ENCODE measurements at places on chromosomes 12 and 14.

DNA sequence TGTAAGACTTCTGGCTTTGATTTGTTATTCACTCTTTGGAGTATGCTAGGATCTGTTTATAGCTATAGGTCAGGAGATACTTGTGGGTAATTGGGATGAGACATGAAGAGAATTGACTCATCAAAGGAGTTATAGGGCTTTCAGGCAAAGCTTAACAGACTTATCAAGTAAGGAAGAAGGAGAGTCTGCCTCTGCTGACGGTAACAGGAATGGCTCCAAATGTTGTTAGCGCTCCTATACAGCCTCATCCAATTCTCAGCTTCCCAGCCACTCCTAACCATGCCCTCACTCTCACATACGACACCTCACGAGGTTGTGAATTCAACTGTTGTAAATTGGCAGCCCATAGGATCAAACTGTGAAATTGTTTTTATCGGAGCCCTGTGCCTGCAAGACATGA lies 140.5 kb downstream of the KCNA5 start:
- no peak for DNase-seq

DNA sequence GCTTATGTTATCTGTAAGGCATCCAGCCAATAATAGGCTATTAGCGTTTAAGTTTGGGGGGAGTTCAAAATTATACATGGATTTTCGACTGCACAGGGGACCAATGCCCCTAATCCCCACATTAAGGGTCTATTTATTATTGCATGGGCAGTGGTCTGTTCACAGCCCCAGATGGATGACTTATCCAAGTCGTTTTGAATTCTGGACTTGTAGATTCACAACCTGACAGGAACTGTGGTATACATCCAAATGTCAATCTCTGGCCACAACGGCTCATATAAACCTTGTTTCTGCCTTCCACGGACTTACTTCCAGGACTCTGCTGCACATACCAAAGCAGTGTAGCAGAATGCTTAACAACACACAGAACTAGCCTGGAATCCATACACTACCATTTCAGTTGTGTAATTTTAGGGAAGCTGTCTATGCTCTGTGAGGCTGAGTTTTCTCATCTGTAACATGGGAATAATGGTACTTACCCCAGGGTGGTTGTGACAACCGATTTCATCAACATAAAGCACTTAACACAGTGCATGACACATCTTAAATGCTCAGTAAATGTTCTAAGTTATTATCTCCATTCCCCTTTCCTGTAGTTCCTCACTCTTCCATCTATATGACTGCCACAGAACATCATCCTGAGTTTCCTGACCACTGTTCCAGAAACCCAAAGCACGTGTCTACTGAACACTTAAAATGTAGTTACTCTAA lies 3.7 kb downstream of the DDX24 start:
- no peak for DNase-seq

- DNase-seq = no peak
Measured at GRCh38 chr12:52225752-52226151, 7.3 kb upstream of the KRT7 start.

DNA sequence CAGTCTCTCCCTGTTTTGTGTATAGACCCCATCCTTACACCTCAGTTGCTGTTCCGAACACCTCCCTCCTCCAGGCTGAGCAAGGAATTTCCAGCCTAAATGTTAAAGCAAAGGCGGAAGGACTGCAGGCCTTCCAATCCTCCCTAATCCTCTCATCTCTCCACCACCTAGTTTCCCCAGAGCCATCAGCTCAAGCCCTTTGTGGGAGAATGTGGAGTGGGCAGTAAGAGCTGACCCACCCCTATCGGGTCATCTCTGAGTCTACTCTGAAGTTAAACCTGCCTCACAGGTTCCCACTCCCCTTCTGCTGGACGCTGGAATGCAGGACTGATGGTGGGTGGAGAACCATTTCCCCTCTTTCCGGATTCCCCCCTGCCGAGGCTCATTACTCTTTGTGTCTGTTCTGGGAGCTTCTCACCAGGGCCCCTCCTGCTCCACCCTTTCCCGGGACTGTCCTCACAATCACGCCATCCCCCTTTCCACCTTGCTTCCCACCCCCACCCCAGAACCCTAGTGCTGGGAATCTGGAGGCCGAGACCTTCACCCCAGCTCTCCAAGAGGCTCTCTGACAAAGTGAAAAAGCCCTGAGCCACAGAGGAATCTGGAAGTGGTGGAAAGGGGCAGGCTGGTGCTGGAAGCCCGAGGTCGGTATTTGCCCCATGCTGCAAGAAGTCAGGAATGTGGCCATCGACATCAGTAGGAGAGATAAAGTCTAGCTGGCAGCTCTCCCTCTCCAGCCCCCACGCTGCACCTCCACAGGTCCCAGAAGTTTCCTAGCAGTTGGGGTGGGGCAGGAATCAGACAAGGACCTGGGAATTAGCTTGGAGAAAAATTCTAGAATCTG lies 3.3 kb upstream of the KRT18 start:
- no peak for DNase-seq

GRCh38 chr14:31402764-31403439 lies 17.4 kb downstream of the HEATR5A start:
- DNase-seq = no peak

- DNase-seq = no peak
Measured at GRCh38 chr12:10151621-10152020, 20.3 kb downstream of the OLR1 start.

- no peak for DNase-seq
Measured at GRCh38 chr12:11209113-11209512, 22.4 kb upstream of the TAS2R42 start.

DNA sequence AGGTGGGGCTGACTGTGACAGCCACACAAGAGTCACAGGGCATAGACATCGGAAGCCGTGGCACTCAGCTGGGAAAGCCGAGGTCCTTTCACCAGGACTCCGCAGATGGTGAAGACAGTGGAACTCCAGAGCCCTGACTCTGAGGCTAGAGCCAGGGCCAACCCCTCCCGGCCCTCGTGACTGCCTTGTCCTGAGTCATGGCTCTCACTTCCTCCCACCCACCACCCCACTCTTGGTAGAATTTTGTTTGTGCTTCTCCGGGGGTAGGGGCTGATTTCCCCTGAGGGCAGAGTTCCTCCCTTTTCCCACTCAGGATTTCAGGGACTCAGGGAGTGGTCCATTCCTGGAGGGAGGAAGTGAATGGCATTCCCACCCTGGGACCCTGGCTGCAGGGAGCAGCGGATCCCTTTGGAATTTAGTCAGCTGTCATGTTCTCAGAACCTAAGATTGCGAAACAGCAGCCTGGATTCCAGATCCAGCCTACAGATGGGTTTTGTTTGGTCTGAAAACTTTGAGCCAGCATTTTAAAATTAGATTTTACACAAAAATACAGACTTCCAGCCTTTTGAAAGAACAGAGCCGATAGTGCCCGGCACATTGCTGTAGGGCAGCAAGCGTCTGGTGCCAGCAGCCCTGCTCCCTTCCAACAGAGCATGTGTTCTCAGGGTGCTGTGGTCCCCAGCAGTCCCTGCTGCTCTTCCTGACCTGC lies 50.7 kb downstream of the TPCN1 start:
- DNase-seq = no peak

- DNase-seq = no peak
Measured at GRCh38 chr14:90297876-90298629, 33.7 kb downstream of the NRDE2 start.

DNA sequence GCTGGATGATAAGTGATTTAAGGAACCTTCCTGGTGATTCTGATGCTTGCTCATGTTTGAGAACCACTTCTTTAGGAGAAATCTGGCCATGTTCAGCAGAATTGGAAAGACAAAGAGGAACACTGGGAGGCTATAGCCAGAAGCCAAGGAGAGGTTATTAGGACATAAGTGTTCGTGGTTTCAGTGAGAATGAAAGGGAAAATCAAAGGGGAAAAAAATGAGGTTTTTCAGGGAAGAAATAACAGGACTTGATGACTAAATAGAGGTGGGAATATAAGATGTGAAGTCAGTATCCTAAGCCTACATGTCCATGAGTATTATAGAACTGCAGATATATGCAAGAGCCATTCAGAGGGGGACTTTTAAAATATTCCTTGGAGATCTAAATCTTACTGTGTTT lies 95.6 kb downstream of the DAAM1 start:
- DNase-seq = no peak

- DNase-seq = no peak
Measured at GRCh38 chr12:108610336-108610815, 12.5 kb upstream of the TMEM119 start.

DNA sequence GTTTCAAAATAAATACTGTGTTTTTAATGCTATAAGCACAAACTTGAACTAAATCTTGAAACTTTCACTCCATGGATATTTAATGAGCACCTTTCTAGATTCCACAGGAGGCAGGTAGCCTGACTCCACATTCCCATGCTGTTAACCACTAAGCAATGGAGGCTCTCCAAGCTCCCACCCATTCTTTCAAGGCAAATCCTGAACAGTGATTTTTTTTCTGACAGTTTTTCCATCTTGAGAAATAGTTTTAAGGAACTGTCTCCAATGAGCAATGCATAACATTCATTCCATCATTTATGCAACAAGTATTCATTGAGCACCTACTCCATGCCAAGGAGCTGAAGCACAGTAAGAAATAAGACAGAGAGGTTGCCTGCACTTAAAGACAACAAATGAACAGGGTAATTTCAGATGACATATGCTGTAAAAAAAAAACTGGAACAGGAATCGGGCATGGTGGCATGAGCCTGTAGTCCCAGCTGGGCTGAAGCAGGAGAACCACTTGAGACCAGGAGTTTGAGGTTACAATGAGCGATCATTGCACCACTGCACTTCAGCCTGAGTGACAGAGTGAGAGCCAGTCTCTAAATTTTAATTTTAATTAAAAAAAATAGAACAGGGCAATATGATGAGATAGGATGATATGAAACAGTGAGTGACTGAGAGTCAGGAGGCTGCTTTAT lies 102.3 kb upstream of the CPSF6 start:
- no peak for DNase-seq

- no peak for DNase-seq
Measured at GRCh38 chr14:99678198-99678597, 5.9 kb upstream of the CYP46A1 start.

- no peak for DNase-seq
Measured at GRCh38 chr12:79327465-79327864, 363.3 kb downstream of the PAWR start.

DNA sequence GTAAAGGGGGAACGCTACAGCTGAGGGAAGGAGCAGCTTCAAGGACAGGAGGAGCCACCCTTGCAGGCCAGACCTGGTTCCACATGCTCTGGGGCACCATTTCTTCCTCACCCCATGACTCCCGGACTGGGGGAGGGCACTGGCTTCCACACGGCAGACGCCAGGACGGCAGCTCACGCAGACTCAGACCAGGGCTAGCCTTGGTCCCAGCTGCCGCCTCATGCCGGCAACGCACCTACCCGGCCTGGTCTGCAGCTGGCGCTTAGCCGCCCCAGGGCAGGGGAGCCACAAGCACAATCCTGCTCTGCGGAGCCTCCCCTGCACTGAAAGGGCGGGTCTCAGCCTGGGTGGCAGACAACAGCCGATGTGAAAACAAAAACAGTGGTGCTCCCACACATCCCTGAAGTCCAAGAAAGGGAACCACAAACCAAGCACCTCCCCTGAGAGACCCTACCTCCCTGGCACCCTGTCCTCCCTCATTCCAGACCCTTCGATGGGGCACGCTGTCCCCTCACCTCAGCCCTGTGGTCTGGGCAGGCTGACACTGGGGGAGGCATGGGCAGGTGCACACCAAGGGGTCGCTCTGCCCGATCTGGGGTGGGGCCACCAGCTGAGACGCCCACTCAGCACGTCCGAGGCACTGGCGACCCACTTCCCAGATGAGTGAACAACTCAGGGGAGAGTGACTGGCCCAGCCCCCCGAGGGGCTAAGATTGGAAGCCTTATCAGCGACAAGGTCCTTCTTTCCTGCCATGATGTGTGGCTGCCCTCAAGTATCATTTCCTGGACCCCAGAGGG lies 65.0 kb downstream of the CHGA start:
- DNase-seq = no peak

- DNase-seq = no peak
Measured at GRCh38 chr12:55823419-55823818, 5.6 kb downstream of the ORMDL2 start.

- peak; percentile 29 for DNase-seq
Measured at GRCh38 chr12:48029491-48030172, 25.4 kb upstream of the COL2A1 start.

DNA sequence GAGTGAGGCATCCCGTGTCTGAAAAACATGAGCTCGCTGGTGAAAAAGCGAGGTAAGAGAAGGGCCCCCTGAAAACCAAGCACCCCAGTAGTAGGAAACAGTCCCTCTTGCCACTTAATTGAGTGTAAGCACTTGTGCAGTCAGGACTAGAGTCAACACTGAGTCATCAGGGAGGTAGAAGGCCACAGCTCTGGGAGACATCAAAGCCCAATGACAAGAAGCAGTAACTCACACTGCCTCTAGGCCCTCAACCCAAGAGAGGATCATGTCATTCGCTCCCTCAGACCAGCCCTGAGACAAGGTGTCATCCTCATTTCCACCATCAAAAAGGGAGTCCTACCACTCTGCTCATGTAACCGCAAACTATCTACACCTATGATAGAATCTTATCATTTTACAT lies 17.8 kb downstream of the POMT2 start:
- no peak for DNase-seq

- no peak for DNase-seq
Measured at GRCh38 chr12:128519426-128519825, 252.5 kb downstream of the TMEM132C start.

DNA sequence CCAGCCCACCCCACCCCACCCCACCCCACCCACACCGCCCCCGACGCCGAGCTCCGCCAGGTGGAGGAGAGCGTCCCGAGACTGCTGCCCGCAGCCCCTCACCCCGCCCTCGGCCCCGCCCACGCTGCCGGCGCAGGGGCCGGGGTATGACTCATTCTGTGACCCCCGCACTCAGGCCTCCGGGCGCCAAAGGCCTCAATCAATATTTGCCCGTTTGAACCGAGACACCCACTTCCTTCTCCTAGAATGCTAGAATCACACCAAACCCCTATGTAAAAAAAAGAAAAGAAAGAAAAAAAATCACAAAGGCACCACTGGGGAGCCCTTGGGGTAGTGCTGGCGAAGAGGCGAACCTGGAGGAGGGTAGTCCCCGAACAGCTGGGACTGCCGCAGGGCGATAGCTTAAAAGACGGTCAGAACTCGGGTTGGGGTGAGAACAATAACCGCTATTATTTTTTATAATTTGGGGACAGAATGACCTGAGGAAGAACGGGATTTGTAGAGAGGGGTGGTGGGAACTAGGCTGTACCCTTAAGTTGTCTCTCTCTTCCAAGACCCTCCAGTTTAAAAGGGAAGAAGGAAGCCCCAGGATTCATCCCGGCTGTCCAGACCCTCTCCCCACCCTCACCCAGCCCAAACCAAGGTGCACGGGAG lies 894 bp downstream of the KRT8 start:
- DNase-seq = no peak

- no peak for DNase-seq
Measured at GRCh38 chr12:132689227-132689626, 1.8 kb downstream of the PXMP2 start.

GRCh38 chr14:64704143-64704742 lies at the start of gene PLEKHG3:
Gene PLEKHG3, plus strand, starts transcription at chr14:64704424. Its CDS starts 23,208 bp downstream, at chr14:64727632.
- DNase-seq = peak; percentile 23

DNA sequence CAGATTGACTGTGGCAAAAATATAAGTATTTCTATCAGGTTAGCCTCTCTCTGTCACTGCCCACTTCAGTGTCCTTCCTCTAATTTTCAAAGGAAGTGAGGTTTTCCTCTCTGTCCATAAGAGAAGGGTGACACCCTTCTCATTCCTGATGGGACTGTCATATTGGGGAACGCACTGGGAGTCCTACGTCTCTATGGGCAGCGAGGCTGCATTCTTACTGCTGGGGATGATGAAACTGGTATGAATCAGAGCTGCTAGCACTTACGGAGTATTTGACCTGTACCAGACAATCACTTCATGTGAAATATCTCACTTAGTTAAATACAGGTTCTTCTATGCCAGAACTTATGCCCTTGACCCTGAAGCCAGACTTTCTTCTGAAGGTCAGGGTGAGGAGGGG lies 436.3 kb downstream of the DPF3 start:
- no peak for DNase-seq

All from HL-60 (cell line).